ENCODE measurements at places on chromosomes 1 and 21.
A peak's percentile ranks its signal among the peaks of the same experiment; 100 is the strongest.

GRCh38 chr21:37061926-37062592, 10.8 kb downstream of the PIGP start:
- no peak for DNase-seq

GRCh38 chr1:231357831-231358354, 19.8 kb downstream of the SPRTN start:
- peak; percentile 70 for DNase-seq

DNA sequence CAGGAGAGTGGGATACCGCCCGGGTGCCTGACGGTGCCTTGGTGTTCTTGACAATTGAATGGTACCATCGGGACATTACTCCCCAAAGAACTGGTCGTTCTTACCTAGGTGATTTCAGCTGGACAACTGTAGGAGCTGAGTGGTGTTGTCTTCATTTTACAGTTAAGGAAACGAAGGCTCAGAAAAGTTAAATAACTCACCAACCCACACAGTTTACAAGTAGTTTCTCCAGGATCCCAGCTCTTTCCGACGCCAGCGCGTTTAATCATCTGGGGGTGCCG, 1.6 kb downstream of the PIK3CD start:
- DNase-seq: no peak

- DNase-seq: peak; percentile 83
These were observed 120.7 kb downstream of the LMX1A start for GRCh38 chr1:165235777-165236291.

DNA sequence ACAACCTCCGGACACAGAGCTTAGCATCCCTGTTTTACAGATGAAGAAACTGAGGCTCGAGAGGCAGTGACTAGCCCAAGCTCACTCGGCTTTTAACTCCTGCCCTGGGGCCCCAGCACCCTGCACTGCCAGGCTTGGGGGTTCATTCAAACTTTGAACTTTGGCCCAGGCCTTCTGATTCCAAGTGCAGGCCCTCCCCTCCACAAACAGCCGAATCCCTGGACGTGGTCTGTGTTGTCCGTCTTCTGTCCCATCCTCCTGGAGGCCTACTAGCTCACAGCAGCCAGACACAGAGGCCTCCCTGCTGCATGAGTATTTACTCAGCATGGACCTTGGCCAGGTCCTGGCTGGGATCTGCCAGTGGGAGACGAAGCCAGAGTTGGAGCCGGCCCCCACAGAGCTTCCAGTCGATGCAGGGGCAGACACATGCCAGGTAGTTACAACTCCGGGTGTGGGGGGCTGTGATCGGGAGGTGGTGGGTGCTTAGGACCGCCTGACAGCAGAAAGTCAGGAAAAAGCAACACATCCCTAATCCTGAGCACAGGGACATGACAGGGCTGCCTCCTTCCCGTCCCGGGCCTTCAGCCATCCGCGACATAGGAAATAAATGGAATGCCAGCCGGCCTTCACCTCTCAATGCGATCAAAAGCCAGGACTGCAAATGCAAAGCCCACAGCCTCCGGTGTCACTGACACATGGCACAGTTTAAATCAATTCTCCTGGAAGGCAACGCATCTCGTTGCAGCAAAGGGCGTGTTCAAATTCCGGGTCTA, 7.4 kb downstream of the IFFO2 start:
- no peak for DNase-seq

- no peak for DNase-seq
These were observed 4.0 kb downstream of the ERG start for GRCh38 chr21:38494251-38494642.

DNA sequence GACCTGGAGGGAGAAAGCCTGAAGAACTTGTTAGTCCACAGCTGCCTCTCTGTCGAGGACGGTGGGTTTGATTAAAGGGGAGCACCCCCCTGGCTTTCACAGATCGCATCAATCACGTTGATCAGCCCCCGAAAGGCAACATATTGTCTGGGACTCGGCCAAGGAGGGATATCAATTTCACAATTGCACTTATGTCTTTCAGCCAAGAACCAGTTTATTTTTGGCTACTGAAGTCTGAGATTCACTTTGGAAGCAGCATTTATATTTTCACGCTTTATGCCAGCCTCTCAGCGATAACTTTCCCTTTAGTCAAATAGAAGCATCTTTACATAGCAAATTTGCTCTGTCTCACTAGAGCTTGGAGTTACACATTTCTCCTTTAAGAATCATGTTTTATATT, 253.2 kb upstream of the RRP15 start:
- no peak for DNase-seq

- peak; percentile 63 for DNase-seq
These were observed 1.1 kb upstream of the ZNF496 start for GRCh38 chr1:247332623-247333361.

- DNase-seq: no peak
These were observed 481.6 kb downstream of the PLPP3 start for GRCh38 chr1:56097713-56098112.

DNA sequence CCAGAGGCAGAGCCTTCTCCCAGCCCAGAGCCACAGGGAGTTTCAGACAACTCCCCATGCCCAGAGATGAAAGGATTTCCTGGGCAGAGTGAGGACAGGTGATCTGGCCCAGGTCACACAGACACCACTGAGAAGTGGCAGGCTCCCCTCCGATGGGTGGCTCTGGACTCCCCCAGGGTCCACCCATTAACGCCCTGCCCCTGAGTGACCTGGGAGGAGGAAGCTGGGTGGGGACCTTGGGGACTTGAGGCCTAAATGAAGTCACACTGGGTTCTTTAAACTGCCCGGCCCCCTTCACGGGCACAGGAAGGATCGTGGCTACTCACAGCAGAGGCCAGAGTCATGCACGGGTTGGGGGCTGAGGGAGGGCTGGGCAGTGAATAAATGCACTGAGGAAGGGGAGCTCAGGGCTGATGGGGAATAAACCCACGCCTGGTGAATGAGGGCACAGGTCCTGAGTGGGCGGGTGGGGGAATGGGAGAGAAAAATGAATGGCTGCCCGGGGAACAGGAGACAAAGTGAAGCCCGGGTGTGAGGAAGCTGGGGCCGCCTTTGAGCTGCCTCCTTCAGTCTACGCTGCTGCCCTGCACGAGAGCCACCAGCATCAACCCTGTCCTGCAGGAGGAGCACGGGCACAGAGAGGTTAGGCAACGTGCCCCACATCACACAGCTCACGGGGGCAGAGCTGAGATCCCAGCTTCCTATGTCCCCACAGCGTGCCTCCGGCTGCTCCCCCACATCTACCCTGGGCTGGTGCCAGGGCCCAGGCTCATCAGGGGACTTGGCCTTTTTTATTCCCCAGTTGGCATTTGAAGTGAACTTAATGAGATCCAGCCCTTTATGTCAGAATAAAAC, 404.3 kb downstream of the MATN1 start:
- DNase-seq: no peak

- DNase-seq: no peak
These were observed 52.2 kb downstream of the MEF2D start for GRCh38 chr1:156448134-156448967.

DNA sequence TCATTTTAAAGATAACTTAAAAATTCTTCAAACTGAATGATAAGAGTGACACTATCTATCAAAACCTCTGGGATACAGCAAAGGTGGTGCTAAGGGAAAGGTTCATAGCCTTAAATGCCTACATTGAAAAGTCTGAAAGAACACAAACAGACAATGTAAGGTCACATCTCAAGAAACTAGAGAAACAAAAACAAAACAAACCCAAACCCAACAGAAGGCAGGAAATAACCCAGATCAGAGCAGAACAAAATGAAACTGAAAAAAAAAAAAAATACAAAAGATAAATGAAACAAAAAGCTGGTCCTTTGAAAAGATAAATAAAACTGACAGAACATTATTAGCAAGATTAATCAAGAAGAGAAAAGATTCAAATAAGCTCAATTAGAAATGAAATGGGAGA, 6.8 kb downstream of the ODF2L start:
- no peak for DNase-seq

DNA sequence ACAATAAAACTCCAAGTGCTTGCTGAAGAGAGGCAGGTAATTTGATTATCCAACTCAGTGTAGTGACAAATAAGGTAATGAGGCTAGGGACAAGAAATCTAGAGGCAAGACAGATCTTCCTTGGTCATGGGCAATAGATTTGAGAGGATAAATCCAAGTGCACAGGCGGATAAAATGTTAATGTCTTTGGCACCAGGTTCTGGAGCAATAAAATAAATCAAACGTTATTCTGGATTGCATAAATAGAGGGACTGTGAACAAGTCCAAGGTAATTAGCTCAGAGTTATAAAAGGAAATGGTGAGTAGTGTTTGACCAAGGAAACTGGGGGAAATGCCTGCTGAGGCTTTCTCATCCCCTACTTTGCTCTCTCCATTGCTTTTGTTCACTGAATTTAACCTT, 329.3 kb upstream of the PROX1 start:
- no peak for DNase-seq

DNA sequence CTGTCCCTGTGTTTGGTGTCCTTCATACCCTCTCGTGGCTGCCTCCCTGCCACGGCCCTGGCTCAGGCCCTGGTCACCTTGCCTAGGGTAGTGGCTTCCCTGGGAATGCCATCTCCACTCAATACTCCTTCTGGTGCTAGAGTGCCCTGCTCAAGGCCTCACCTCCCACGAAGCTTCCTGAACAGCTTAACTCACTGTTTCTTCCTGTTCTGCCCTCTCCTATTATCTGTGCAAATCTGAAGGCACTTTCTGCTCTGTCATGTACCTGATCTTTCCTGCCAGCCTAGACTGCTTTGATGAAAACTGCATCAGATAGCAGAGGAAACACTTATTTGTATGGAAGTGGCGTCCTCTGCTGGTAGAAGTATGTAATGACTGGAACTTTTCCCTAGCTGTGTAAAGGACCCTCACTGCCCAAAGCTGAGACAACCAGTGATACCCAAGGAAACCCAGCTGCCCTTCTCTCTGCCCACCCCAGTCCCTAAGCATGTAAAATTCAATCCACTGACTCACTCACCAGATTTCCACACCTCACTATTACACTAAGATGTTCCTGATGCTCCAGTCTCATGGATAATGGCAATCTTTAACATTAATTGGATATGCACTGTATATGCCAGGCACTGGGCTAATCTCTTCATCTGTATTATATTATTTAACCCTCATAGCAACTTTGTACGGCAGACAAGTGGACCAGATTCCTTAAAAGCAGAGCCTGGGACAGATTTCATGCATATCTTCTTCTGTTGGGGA, 36.2 kb upstream of the BTG2 start:
- peak; percentile 71 for DNase-seq

GRCh38 chr1:163535807-163536206, 214.1 kb downstream of the NUF2 start:
- DNase-seq: no peak

DNA sequence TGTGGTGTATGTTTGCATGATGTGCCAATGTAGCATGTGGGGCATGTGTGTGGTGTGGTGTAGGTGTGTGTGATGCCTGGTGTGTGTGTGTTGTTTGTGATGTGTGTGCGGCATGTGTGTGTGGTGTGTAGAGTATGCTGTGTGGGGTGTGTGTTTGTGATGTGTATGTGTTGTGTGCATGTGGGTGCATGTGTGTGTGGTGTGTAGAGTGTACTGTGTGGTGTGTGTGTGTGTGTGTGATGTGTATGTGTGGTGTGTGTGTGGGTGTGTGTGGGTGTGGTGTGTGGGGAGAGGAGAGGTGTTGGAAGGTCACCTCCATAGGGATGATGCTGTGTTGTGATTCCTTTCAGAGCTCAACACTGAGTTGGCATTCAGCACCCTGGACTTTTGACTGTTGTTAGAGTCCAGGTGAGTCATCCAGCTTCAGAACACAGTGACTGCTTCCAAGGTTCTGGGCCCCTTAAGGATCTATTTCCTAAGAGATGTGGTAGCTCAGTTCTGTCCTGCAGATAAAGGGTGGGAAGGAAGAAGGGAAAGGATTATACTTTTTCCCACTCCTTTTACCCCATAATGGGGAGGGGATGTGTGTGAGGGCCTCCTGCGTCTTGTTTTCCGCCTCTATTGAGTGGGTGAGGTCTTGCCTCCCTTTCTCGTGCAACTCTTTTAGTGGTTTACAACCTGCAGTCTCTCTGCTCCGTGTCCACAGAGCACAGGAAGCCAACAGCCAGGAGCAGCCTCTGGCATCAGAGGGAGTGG, 47.6 kb downstream of the RHOU start:
- DNase-seq: no peak

DNA sequence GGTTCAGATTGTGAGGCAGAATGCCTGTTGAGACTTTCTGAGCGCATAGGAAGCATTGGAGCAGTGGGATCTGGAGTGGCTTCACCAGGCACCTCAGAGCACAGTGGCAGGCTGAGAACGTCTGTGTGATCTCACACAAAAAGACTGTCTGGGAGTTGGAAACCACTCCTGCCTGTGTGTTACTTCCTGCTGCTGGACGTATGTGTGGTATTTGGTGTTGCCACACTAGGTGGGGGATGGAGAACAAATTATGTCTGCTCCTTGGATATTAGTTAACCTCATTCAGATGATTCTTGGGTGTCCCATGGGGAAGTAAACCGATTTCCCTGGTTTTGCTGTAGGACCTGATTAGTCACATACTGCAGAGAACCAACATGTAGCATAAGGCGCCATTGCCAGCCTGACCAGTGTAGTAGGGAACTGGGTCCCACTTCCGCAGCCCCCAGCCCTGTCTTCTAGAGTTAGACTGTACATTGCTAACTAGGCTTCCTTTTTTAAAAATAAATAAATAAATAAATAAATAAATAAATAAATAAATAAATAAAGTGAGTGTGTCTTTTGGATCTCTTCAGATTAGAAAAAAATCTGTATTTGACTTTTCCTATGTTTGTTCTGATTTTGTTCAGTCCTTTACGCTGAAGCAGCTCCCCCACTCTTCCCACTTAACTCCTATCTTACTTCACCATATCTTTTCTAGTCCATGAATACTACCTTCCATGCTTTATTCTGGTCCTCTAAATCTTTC, 26.9 kb downstream of the UCK2 start:
- DNase-seq: no peak

GRCh38 chr1:66809736-66810326, 8.8 kb upstream of the INSL5 start:
- DNase-seq: no peak

GRCh38 chr21:42260121-42260520, 41.2 kb downstream of the ABCG1 start:
- DNase-seq: no peak

DNA sequence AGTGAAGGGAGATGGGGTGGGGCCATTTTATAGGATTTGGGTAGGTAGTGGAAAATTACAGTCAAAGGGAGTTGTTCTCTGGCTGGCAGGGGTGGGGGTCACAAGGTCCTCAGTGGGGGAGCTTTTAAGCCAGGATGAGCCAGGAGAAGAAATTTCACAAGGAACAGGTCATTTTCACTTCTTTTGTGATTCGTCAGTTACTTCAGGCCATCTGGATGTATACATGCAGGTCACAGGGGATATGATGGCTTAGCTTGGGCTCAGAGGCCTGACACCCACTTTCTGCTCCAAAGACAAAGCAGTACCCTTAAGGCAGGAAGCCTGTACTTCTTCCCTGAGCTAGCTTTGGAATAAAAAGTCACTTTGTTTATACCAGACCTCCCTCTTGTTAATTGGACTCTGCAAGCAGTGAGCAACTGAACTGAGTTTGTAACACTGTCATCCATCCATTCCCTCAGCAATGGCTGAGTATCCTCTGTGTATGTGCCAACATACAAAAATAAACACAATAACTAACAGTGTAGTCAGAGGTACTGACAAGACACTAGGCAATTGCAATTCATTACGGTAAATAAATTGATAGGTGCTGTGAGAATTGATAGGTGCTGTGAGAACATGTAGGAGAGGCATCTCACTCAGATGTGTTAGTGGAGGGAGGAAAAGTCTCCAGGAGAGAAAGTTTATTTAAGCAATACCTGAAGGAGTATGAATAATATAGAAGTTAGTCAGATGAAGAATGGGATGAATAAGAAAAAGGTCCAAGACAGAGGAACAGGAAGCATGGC, 14.7 kb upstream of the RGS2 start:
- no peak for DNase-seq

GRCh38 chr1:208013210-208013609, 102.3 kb upstream of the CD34 start:
- no peak for DNase-seq

- DNase-seq: no peak
These were observed 12.7 kb downstream of the ADAMTS1 start for GRCh38 chr21:26832546-26832945.

Data from D341Med (cell line).